Fibroblast of lung (primary cell): ENCODE measurements at places on chromosomes 13 and 19. TPM values are rescaled to one million over a fixed set of nuclear protein-coding genes. Genes with fewer than 3 reads are reported as not detected.

The U2AF2 gene
- total RNA-seq = 66.8 and 84.1 TPM in 2 replicates

The LGALS4 gene
- total RNA-seq = not detected in 2 replicates

The ZNF525 gene
- total RNA-seq = 6.8 and 7.4 TPM in 2 replicates

The RPS19 gene
- total RNA-seq = 1,183 and 1,320 TPM in 2 replicates

The NLRP4 gene
- not detected in 2 replicates for total RNA-seq

The TRIP10 gene
- 35.3 and 37.5 TPM in 2 replicates for total RNA-seq

The RNF225 gene
- total RNA-seq = under 0.01 TPM in 1 of 2 replicates, not detected in the other

The APOC4 gene
- total RNA-seq = not detected in 2 replicates

The FXYD1 gene
- 4.5 and 11.3 TPM in 2 replicates for total RNA-seq

The KLK2 gene
- not detected in 2 replicates for total RNA-seq

The SLC39A3 gene
- 27.7 and 28.2 TPM in 2 replicates for total RNA-seq

The FLT1 gene
- 0.77 and 1.3 TPM in 2 replicates for total RNA-seq

GRCh38 chr19:33403973-33404304 lies 30.4 kb downstream of the CEBPG start:
- peak; percentile 6 for DNase-seq

GRCh38 chr13:22874839-22875238 lies 305.9 kb upstream of the SGCG start:
- no peak for DNase-seq

- peak; percentile 56 for DNase-seq
Measured at GRCh38 chr19:9986787-9987281, 23.5 kb downstream of the COL5A3 start.

- DNase-seq = no peak
Measured at GRCh38 chr19:38375748-38376147, 1.4 kb downstream of the PSMD8 start.

GRCh38 chr19:14480700-14481079 lies 5.5 kb upstream of the PTGER1 start:
- DNase-seq = peak; percentile 26

- DNase-seq = peak; percentile 97
Measured at GRCh38 chr13:74133657-74134201, 475 bp downstream of the KLF12 start.

GRCh38 chr13:35964863-35965180 lies 166.4 kb downstream of the DCLK1 start:
- DNase-seq = no peak

- no peak for DNase-seq
Measured at GRCh38 chr19:32813862-32814425, 55.6 kb downstream of the SLC7A9 start.

DNA sequence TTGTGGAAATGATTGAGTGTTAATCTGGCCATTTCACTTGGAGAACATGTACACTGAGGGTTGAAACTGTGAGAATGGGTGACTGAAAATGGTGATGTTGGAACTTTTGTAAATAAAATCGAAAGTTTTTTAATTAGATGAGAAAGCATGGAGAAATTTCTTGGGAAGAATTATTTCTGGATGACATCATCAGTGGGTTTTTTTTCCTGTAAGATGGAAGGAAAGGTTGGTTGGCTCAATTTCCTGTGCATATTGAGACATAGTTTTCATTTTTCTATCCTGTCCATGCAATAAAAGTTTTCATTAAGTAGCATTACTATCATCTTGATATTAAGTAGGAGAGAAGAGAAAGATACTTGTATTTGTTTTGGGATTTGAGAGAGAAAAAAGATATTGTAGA lies 120.6 kb upstream of the HTR2A start:
- DNase-seq = peak; percentile 27

DNA sequence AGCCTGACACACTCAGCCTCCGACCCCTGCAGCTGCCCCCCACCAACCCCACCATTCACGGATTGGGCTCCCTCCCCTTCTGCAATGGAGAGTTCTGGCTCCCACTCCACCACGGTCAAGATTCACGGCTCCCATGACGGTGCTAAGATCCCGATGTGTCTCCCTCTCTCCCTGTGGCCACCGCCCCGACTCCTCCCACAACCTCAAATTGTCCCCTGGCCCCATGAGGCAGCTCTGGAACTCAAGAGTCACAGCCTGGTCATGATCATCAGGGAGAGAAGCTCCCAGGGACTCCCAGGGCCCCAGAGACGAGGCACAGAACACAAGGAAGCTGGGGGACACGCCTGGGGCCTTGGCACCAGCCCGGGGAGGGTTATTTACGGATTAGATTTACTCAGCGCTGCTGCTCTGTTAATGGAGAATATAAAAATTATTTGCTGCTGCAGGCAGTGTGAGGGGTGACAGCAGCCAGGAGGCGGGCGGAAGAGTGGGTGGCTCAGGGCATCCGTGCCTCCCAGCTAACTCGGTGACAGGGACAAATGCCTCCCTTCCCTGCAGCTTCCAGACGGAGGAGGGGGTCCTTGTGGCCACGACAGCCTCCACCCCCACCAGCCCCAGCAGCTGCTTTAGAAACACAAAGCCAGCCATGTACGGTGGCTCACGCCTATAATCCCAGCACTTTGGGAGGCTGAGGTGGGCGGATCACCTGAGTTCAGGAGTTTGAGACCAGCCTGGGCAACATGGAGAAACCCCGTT lies 184.2 kb downstream of the PTPRS start:
- no peak for DNase-seq

- DNase-seq = no peak
Measured at GRCh38 chr13:23588666-23589065, 18.5 kb downstream of the TNFRSF19 start.

DNA sequence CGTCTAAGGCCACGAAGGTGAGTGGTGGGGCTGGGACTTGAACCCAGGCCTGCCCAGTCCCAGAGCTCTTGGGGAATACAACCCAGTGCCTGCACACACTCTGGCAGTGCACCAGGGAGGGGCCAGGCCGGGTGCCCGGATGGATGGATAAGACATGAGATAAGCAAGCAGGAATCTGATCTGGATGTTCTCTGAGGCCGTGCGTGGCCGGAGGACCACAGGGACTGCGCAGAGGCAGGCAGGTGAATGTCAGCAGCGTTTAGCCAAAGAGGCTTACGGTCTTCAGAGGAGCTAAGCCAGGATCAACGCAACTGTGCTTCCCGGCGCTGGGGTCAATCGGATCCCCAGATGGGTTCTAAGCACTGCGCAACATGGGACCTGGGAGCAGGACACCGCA lies 1.5 kb downstream of the ZNF787 start:
- peak; percentile 42 for DNase-seq

DNA sequence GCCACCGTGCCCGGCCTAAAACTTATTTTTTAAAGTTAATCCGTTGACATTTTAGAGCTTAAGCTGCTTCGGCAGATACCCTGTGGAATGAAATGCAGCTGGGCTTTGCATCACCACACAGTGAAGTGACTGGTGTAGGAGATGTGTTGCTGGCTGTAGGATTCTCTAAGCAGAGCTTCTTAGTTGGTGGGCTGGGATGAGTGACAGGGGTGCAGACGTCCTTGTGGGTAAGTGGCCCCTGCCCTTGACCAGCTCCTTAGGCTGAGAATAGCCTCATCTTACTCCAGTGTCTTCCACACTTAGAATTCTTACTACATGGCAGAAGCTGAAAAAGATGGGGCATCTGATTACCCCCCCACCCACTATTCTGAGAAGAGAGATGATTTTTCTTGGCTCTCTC lies 11.6 kb downstream of the GATAD2A start:
- no peak for DNase-seq

- DNase-seq = no peak
Measured at GRCh38 chr13:49806126-49806536, 13.6 kb upstream of the KPNA3 start.

GRCh38 chr13:21047591-21048282 lies 13.6 kb downstream of the LATS2 start:
- no peak for DNase-seq

GRCh38 chr13:46736541-46737310 lies 60.2 kb downstream of the ESD start:
- DNase-seq = no peak

DNA sequence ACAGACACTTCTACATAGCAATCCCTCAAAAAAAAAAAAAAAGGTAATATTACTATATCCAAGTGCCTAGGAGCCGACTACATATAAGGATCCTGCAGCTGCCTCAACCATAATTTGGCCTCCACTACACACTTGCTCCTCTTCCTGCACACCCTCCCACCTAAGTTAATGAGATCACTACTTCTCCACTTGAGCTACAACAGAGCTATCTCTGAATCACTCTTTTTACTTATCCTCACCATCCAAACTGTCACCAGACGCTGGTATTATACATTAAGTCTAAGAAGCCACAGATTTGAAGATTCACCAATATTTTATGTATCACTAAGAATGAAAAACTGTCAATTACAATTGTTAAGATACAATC lies 8.3 kb downstream of the OBI1 start:
- DNase-seq = no peak

- no peak for DNase-seq
Measured at GRCh38 chr19:12828494-12828893, 5.9 kb downstream of the RTBDN start.

DNA sequence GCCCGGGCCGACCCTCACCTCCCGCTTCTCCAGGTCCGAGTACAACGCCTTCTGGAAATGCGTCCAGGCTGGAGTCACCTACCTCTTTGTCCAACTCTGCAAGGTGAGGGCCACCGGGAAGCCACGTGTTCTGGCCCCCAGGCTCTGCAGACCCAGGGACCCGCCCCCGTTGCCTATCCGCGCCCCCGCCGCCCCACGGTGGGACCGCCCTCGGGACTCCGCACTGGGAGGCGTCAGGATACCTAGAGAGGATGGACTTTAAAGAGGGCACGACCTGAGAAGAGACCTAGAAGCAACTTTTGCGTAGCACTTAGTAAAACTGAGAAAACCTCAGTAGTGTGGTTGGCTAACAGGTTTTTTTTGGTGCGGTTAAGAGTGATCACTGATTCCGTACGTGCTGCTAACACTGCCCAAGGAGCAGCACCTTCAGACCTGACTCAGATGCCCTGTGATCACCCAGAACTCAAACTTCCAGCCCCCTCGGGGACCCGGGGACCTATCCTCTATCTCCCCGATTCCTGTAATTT lies 492 bp downstream of the TMEM147 start:
- DNase-seq = peak; percentile 18

DNA sequence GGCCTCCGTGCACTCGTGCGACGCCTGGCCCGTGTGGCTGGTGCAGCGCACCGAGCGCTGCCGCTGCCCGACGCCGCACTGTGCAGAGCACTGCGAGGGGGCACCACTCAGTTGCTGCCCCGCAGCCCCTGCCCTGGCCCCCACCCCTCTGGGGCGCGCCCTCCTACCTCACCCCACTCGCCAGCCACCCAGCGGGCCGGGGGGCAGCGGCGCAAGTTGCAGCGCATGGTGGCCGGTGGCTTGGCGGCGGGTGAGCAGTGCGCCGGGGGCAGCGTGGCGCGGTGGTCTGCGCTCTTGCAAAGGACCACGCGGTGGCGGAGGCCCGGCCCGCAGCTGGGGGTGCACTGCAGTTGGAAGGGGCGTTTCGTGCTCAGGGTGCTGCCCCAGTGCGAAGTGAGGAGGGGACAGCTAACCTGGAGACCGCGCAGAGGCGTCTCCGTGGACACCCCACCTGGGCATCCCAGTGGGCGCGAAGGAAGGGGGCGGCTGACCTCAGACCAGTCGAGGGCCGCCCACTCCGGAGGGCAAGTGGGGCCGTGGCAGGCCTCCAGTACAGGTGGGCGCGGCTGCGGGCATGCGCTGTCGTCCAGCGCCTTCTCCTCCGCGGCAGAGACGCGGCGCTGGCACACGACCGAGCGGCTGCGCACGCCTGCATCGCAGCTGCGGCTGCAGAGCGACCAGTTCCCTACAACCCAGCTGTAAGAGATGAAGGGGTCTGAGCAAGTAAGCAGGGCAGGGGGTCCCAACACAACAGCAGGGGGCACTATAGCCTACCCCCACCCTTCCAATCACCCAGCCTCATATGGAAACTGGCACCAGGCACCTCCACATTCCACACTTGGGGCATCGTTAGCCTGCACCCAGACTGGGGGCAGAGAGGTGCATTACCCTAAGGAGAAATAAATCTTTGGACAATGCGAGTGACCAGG lies 8.0 kb upstream of the MYO1F start:
- no peak for DNase-seq

GRCh38 chr13:102626928-102627327 lies 30.1 kb downstream of the TPP2 start:
- DNase-seq = no peak

GRCh38 chr19:1855828-1856255 lies 7.5 kb downstream of the KLF16 start:
- no peak for DNase-seq

DNA sequence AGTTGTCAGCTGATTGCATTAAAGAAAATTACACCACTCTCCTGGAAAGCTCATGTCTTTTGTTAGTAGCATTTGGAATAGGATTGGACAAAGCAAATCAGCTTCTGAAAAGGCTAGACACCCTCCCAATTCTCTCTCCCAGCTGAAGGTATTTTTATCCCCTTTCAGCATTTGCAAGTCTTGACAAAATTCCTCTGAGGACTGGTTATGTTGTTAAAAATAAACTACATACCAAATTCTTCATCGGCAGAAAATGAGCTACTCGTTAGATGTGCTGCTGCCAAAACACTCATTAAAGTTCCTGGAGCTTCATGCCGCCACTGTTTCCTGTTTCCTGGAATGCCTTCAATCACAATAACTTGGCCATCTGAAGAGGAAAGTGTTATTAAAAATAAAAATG lies 37.1 kb downstream of the UTP14C start:
- DNase-seq = no peak

DNA sequence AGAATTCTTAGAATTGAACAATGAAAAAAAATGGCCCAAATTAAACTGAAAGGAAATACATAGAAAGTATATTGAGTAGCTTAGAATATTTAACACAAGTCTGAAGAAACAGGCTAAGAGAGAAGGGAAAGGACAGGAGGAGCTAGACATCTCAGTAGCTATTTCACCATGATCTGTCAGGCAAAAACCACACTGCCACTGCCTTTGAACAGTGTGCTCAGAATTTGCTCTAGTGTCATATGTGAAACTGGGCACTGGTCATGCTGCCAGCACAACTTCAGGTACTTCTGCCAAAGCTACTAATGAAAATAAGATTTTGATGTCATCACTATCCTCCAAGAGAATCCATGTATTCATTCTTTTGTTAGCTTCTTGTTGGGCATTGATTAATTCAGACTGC lies 1280.8 kb upstream of the PCDH20 start:
- DNase-seq = no peak

- no peak for DNase-seq
Measured at GRCh38 chr13:112984501-112984900, 15.5 kb downstream of the MCF2L start.

- DNase-seq = no peak
Measured at GRCh38 chr13:46544208-46544607, 8.8 kb upstream of the LRCH1 start.

- no peak for DNase-seq
Measured at GRCh38 chr13:50153876-50154275, 138.6 kb downstream of the KCNRG start.

- DNase-seq = no peak
Measured at GRCh38 chr19:18290302-18291018, 9.0 kb upstream of the JUND start.
